Testis (tissue), 5 donors: ENCODE measurements at places on chromosomes 7 and 10. TPM values are rescaled to one million over a fixed set of nuclear protein-coding genes. Genes with fewer than 3 reads are reported as not detected.

- DNase-seq: no peak
Measured at GRCh38 chr10:3784510-3785250, at the start of gene KLF6. KLF6 (minus strand) TSS chr10:3785209; CDS start chr10:3785014, 195 bp downstream.

The FAM25G gene
- 8.6 TPM for polyA plus RNA-seq

DNA sequence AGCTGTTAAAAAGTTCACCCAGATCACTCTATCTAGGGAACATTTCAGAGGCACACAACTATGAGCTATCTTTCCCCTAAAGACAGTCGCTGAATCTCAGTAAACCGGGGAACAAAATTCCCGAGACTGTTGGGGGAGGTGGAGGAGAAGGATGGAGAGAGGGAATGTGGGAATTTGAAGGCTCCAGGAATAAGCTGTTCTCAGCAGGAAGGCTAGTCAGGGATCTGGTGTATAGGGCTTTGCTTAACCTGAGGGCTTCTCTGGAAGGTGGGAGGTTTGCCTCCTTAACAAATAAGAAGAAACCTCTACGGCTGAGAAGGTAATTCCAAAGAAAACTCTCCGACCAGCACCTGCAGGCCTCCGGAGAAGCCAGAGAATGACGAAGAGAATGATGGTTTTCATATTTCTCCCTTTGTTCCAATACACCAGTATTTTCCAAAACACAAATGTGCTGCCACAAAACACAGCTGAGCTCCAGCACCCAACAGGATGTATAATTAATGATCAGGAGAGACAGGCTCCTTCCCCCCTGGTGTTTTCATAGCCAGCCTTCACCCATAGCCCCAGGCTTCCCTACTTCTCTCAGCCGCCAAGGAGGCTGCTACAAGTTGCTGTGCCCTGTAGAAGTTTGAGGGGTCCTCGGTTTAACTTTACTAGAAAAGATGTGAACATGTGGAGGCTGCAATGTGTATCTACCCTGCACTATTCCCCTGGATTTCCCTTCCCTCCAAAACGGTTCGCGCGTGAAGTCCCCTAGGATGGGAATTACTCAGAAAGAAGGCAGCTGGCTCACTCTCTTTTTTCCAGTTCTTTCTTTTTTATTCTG, 2.0 kb downstream of the KCNMA1 start:
- no peak for DNase-seq

GRCh38 chr10:35986756-35987502, 344.8 kb upstream of the FZD8 start:
- DNase-seq: no peak

The KNDC1 gene
- polyA plus RNA-seq: 4.2 TPM

The RNLS gene
- polyA plus RNA-seq: 13.0 TPM

- peak; percentile 12 for DNase-seq
Measured at GRCh38 chr7:155337946-155338631, 40.4 kb downstream of the INSIG1 start.

The ADAM8 gene
- 3.5 TPM for polyA plus RNA-seq

The FGFR2 gene
- polyA plus RNA-seq: 23.2 TPM

The KIAA1217 gene
- 40.0 TPM for polyA plus RNA-seq
